T1000 (cell line): ENCODE measurements at places on chromosomes 1 and 21.

- DNase-seq = peak; percentile 56
Measured at GRCh38 chr1:205658943-205659581, 21.2 kb downstream of the SLC45A3 start.

DNA sequence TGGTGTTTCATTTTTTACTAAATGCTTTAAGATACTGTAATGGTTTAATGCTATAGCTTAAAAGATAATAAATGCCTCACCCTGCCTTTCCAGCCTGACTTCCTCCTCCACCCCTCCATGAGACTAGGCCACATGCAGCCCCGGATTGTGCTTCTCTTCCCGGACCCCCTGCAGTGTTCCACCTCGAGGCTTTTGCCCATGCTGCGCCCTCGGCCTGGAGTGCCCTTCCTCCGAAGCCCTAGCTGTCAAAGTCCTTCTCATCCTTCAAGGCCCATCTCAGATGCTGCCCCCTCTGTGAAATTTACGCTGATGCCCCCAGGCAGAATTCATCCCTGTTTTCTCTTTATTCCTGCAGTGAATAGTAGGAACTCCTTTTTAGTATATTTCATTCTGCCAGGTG, 98.5 kb downstream of the ATP5PO start:
- no peak for DNase-seq

- no peak for DNase-seq
Measured at GRCh38 chr1:7009741-7010525, 224.7 kb downstream of the CAMTA1 start.

GRCh38 chr1:6423321-6423999, 1.1 kb upstream of the ESPN start:
- peak; percentile 15 for DNase-seq

DNA sequence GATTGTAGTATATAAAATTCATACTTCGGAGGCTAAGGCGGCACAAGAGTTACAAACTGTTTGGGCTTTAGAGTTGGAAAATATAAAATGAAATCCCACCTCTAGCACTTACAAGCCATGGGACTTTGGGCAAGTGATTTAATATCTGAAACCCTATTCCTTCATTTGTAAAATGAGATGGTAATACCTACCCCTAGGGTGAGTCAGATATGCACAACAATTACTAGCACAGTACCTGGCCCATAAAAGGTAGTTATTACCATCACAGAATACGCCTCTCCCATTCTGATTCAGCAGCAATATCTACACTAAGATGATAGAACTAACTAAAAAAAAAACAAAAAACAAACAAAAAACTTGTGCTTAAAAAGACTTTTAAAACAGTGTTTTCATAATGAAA, 3.5 kb downstream of the KLHL12 start:
- no peak for DNase-seq

GRCh38 chr1:10528066-10529014, 53.6 kb downstream of the PEX14 start:
- DNase-seq = peak; percentile 52

DNA sequence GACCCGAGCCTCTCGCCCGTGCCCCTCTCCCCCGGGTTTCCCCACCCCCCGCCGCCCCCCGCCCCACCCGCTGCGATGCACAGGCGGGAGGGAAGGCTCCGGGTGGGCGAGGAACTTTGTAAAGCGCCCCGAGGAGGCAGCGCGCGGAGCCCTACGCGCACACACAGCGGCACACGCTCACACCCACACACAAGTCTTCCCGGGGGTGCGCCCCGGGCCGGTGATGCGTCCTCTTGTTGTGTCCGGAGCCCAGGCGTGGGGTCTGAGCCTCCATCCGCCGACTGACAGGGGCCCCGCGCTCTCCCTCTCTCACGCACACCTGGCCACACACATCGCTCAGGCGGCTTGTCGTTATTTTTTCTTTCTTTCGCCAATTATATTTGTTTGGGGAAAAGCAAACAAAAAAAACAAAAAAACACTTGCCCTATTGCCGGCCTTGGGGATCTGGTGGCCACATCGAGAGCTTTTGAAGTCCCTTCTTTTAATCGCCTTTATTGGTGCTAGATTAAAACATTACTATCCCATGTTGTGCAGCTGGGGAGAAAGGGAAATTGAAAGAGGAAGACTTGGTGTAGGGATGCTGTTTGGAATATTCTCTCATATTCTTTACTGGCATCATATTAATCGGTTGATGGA, 770 bp downstream of the NTNG1 start:
- DNase-seq = peak; percentile 15

DNA sequence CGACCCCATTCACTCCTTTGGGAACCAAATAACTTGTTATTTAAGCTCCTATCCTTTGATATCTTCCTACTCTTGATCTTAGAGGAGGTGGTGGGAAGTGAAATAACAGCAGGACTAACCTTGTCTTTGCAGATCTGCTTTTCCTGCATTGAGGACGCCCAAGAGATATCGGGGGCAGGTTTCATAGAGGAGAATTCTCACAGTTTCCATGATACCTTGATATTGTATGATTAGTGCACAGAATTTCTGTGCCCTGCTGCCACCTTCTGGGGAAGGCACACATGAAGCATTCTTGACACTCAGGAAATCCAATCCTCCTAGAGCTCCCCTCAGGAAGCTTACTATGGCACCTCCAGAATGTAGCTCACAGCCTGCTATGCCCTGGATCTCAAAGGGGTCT, 1.6 kb downstream of the CD1B start:
- no peak for DNase-seq

DNA sequence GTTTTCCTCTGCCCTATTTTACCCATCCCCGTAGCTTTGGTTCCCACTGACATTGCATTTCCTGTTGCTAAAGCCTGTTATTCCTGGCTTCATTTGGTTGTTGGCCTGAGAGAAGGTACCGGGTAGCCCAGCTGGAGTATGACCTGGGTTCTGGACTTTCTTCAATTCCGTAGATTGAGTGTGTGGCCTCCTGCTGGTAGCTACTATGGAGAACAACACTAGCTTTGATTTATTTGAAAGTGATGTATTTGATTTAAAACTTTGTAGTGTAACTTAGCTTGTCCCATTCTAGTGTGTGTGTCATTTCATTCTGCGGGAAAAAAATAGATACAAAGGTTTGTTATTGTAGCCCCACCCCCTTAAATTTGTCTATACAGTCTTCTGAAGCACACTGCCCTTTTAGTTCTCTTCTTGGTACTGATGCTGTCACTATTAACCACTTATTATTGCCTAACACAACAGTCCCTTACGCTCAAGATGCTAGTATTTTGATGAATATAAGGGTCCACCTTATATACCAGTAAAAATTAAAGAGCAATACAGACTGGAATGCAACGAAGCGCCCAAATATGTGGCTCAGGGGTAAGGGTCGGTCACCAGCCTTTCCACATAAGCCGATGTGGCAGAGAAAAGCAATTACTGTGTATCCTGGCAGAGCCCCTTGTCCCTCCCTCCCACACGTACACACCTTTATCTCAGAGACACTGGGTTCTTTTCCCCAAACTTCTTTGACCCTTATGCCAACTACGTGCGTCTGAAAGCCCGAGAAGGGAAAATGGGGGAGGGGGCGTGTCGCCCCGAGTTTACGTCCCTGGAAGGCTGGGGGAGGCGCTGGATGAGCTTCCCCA, 643 bp upstream of the MOV10 start:
- DNase-seq = no peak

- no peak for DNase-seq
Measured at GRCh38 chr1:160576884-160577283, 2.4 kb downstream of the CD84 start.

DNA sequence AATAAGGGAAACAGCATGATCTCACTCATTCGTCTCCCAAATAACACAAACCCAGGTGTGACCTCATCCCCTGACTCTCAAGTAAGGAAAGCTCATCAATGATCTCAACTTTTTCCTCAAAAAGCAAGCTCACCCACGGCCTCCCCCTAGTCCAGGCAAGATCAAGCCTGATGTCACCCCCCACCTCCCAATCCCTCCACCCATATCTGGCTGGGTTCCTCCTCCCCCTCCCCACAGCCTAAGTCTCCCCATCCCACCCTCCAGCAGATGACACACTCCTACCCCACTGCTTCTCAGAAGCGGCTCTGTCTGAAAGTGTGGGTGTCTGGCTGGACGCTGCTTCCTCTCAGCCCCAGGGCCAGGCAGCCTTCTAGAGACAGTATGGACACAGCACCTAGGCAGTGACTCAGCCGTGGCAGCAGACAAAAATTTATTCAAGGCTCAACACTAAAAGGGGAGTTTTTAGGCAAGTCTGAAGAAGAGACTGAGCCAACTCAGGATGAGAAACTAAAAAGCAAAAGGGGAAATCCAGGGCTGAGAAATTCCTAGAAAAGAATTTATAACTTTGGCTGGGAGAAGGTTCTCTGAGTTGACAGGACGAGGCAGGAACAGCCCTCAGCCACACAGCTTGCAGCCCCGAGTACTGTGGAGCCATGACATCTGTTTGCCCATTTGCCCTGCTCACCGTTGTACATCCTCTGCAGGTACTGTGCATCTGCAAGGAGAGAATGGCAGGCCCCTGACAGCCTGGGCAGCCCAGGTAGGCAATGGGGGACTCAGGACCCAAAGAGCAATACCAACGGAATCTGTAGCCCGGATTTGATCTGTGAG, 81.6 kb upstream of the LRRC8D start:
- no peak for DNase-seq

DNA sequence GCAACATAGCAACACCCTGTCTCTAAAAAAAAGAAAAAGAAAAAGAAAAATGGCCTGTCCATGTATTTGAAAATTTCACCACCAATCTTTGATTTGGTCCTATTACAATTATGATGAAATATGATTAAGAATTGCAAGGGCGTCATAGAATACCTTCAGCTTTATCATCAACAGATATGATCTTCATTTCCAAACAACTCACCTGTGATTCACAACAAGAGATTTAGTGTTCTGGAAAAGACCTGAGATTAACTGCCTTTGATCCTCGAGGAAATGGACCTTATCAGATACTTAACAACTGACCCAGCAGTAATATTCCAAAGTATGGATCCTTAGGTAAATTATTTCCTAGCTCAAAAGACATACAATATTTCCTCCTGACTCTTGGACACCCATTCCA, 3.5 kb upstream of the GSTM4 start:
- no peak for DNase-seq

- peak; percentile 30 for DNase-seq
Measured at GRCh38 chr1:176801514-176802020, 338.6 kb downstream of the PAPPA2 start.

DNA sequence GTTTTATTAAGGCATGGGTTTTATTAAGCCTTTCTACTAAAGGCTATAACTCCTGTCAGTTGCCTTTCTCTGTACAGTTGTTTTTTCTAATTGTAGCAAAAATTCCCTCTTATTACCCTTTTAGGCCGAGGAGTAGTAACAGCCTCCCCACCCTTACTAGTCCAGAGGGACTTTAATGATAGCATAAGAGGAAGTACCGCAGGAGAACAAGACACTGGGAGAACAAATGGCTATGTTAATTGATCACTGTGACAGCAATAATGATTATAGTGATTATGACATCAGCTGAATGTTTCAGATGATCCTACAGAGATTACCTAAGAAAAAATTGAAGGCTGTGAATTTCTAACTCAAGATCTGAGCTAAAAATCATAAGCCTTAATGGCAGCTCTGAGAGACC, 383.0 kb upstream of the PTBP2 start:
- no peak for DNase-seq

DNA sequence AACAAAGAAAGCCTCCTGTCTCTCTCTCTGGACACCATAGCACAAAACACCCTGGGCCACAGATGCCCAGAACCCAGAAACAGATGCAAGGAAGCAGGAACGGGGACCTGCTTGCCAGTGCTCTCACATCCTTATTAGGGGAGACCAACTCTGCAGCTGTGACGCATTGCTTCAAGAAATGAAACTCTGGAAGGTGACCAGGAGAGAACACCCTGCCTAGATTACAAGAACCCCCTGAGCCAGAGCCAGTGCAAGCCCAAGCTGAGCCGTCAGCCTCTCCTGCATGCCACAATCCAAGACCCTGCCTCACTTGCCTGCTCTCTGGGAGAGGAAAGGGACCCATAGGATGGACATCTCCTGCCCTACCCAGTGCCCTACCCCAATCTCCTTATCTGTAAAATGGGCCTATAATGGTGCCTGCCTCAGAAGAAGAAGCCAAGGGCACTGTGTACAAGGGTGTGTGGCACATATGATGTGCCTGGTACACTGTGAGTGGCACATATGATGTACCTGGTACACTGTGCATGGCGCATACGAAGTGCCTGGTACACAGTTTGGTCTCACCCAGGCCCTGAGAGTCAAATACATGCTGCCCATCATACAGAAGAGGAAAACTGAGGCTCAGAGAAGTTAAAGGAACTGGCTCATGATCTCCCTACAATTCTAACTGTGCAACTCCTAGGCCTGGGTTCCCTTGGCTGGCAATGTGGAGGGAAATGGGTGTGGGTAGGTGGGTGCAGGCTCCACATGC, 16.8 kb upstream of the FAM131C start:
- DNase-seq = no peak

DNA sequence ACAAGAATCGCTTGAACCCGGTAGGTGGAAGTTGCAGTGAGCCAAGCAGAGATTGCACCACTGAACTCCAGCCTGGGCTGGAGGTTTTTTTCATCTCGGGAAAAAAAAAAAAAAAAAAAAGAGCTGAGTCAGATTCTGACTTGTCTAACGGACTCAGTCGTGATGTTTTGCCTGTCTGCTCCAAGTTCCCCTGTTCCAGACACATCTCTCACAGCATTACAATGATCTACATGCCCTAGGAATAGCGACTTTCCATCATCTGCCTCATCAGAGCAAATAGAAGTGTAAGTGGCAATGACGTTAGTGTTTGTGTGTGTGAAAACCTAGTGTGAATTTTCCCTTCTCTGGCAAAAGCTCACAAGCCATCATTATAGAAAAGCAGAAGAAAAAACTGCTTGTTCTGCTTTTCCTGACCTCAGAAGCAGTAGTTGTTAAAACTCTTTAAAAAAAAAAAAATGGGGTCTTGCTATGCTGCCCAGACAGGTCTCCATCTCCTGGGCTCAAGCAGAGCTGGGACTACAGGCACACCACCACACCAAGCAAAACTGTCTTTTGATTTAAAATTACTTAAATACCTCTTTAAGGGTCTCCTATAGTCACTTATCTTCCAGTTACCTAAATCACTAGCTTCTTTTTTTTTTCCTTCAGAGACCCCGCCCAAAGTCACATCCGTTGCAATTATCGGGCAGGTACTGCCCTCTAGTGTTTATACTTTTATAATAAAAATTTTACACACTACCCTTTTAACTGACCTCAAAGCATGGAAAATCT, 37.3 kb downstream of the PLEKHO1 start:
- peak; percentile 35 for DNase-seq

GRCh38 chr1:59672851-59673572, 141.7 kb upstream of the HOOK1 start:
- DNase-seq = no peak

GRCh38 chr1:218303176-218303879, 18.2 kb downstream of the RRP15 start:
- DNase-seq = no peak

GRCh38 chr1:240309769-240310168, 218.1 kb downstream of the FMN2 start:
- no peak for DNase-seq
